ENCODE measurements at places on chromosomes 6 and 20.

DNA sequence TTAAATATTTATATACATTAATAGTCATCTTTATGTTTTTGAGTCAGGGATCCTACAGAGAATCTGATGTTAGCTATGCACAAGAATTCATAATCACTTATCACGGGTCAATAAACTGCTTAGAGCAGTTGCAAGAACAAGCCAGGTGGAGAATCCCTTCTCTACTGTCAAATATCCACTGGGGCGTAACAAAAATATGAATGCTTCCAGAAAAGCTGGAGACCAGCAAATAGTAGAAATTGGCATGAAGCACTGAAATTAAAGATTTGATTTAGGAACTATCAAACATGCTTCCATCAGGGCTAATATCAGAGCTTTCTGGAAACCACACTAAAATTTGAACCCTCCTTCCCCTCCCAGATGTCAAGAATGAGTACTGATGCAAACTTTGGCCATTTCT is 37.3 kb downstream of the ADGRG6 start:
- DNase-seq = no peak

- peak; percentile 64 for DNase-seq
Observed at GRCh38 chr20:32238483-32239425, 31.1 kb downstream of the POFUT1 start.

- peak; percentile 42 for DNase-seq
Observed at GRCh38 chr6:29628419-29629281, 4.3 kb downstream of the GABBR1 start.

- DNase-seq = no peak
Observed at GRCh38 chr6:91376686-91377085, 789.8 kb upstream of the MAP3K7 start.

- no peak for DNase-seq
Observed at GRCh38 chr6:110895907-110896608, 21.5 kb downstream of the AMD1 start.

DNA sequence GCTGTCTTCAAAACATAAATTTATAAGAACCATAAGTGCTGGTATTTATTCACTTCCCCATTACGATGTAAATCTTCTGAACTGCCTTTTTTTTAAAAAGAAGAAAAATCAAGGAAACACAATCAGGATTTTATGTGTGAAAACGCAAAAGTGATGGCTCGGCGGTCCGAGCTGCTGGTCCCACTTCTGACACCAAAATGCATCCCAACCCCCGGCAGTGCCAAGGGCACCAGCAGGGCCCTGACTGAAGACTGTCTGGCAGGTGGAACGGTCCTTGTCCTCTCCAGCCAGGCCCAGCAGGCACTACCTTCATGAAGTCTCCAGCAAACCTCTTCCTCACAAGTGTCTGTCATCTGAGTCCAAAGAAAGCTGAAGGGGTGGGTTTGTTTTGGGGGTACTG is 41.2 kb downstream of the TBC1D7 start:
- no peak for DNase-seq

DNA sequence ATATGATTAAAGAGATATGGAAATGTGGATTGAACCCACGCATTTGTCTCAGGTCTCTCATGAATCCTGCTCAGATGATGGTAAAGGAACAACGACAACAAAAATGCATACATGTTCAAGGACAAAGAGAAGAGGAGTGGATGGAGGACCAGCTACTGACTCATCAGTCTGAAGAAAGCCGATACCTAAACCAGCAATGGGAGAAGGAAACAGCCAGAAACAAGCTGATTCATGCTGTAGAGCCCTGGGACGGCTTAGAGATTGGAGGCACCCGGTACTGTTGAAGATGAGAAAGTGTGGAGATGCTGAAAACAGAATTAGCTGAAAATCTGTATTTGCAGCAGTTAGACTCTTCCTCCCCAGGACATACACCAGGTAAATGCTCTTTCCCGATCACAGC is 14.4 kb upstream of the RIPPLY2 start:
- DNase-seq = no peak

GRCh38 chr6:29965873-29966601 is 23.7 kb downstream of the HLA-A start:
- peak; percentile 97 for DNase-seq

DNA sequence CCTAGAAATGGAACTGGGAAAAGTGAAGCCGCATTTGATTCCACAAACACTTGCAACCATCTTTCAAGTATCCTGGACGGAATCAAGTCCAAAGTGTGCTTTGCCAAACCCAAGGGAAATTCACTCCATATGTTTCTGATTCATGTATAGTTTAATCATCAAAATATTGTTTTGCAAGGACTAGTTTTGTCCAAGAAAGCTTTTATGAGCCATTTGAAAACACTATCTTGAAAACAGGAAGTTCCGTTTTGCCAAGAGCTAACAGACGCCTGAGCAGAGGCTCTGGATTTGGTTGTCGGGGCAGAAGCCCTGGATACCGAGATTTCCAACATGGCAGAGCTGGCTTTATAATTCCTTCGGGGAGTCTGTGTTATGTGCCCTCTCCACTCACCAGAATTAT is 251.1 kb downstream of the PHACTR1 start:
- peak; percentile 75 for DNase-seq

DNA sequence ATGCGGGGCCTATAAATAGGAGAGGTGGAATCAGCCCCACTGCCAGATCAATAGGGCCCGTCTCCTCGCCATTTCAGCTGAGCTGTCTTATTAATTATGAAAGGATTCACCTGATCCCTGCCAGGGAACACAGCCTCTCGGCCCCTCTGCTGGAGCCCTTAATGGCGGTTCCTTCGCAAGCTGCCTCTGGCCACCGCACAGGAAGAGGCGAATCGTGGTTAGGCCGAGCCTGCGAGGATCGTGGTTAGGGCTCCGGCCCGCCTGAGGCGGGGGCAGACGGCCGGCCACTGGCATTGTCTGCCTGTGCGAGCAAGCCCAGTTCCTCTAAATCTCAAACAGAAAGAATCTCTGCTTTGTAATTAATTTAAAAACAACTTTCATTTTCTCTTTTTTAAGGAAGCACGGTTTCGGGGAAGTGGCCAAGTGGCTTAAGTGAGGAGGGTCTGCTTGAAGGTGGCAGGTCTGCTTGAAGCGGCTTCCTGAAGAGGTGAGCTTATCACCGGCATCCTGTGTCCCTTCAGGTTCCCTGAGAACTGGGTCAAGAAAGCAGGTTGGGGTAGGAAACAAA is 9.2 kb downstream of the NRN1 start:
- peak; percentile 79 for DNase-seq

- DNase-seq = no peak
Observed at GRCh38 chr6:19849196-19849595, 12.0 kb downstream of the ID4 start.

DNA sequence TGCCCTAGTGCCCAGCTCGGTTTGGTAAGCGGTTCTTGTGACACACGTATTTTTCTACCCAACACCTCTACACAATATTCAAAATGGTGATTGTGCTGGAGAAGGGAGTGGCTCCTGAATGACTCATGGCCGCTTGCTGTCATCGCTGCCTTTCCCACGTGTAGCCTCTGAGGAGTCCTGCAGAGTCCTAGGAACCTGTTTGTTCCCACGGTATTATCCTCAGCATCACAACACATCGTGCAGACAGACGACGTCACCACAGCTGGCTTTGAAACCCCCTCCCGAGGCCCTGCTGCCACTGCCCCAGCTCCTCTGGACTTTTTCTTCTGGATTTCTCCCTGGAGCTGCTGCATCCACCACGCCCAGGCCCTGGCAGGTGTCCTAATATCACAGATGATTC is 353.5 kb downstream of the SMOC2 start:
- no peak for DNase-seq

GRCh38 chr6:127533736-127534135 is 14.6 kb upstream of the MTCL3 start:
- no peak for DNase-seq

DNA sequence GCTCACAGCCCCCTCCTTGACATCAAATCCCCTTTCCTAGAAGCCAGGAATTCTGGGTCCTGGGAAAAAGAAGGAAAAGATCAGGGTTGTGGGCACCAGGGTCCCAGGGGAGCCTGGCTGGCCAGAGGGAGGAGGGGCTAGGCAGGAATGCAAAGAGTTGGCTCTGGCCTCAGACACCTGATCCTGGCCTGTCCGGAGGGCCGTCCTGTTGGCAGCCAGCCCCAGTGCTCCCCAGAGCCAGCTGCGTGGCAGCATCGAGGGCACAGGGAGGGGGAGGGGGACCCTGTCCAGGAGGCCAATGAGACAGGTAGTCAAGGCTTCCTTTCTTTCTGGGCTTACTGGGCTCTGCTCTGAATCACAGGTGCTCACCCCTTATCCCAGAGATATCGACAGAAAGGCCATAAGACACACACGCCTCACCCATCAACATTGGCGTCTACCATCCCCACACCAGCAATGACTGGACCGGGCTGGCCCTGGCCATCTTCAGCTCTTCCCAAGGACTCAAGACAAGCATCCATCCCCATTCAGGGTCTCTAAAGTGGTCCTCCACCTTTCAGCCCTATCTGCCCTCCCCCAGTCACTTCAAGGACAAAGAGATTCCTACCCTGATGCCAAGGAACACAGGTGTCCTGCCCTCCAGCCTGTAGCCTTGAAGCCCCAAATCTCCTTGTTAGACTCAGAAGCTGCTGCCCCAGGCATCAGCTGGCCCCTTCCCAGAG is 723 bp downstream of the COL11A2 start:
- no peak for DNase-seq
